Stimulated activated CD4-positive, alpha-beta T cell treated with anti-CD3 and anti-CD28 coated beads, Interleukin-1b, Interleukin-23, amount 100 ng/mL, for 1 hour (primary cell): ENCODE measurements at places on chromosomes 5 and 9.

DNA sequence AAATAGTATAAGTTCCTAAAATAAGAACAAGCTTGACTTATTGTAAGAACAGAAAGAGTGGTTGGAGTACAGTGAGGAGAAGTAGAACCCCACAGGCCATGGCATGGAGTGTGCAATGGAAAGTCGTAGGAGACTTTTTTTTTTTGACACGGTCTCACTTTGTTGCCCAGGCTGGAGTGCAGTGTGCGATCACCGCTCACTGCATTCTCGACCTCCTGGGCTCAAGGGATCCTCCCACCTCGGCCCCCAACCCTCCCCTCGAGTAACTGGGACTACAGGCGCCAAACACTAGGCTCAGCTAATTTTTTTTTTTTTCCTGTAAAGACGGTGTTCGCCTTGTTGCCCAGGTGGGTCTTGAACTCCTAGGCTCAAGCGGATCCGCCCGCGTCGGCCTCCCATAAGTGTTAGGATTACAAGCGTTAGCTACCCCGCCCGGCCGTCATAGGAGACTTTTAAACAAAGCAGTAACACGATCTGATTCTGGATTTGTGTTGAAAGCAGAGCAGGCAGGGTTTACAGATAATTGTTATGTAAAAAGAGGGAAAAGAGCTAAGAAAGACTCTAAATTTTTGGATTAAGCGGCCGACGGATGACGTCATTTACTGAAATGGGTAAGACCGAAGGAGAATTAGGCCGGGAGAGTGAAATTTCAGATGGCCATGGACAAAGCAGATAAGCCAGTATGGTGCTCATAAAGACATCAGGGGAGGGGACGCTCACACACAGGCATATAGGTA, 752 bp downstream of the TSTD2 start:
- no peak for DNase-seq

GRCh38 chr5:62720031-62720441, 141.4 kb downstream of the LRRC70 start:
- no peak for DNase-seq

GRCh38 chr9:88233091-88233490, 94.8 kb upstream of the SPATA31C2 start:
- no peak for DNase-seq

GRCh38 chr5:172881691-172882370, 47.8 kb downstream of the ERGIC1 start:
- no peak for DNase-seq

DNA sequence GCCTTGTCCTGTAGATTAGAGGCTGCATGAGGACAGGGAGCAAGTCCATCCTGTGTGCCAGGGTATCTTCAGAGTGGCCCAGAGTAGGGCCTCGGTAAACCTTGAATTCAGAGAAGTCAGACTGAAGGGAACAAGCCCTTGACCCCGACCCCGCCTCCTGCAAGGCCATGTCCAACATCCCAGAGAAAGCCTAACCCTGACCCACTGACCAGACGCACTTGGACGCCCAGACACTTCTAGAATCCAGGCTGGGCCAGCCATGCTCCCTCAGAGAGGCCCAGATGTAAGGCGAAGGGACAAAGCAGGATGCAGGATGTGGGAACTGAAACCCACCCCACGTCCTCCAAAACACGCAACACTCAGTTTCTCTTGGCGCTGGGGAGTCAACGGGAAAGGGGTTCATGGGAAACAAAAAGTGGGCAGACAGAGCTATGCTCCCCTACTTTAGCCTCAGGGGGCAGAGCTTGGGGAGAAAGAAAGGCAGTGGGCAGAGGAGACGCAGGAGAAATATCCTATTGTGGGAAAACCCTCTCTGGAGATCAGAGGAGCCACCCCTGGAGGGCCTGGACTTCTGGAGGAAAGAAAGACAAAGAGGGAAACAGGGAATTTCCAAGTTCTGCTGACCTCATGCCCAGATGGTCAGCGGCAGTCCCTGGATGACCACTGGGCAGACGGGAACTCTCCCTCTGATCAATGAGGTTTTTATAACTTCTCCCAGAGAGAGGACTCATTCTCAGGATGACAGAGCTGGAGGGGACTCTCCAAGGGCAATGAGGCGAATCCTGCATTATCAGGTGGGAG, 13.0 kb downstream of the TNIP1 start:
- DNase-seq: no peak

GRCh38 chr5:108255468-108255867, 126.4 kb downstream of the FBXL17 start:
- DNase-seq: no peak
